Fibroblast of skin of left biceps (primary cell): ENCODE measurements at places on chromosomes 4 and X.
A peak's percentile ranks its signal among the peaks of the same experiment; 100 is the strongest.

- DNase-seq = no peak
Measured at GRCh38 chrX:82362550-82362949, 1145.5 kb upstream of the POU3F4 start.

DNA sequence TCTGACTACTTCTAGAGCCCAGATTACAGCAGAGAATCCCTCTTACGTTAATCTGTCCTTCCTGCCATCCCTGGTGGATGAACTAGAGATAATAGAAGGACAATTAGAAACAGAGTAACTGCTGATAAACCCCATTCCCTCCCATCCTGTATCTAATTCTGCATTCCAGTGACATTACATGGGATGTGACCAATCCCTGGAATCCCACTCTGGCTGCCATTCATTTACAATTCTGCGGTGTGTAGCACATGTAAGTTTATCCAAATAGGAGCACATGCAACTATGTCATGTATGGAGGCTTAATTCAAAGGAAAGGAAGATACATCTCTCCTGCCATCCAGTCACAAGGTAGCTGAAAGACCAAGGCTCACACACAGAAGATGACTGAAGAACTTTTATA is 339.5 kb downstream of the GPAT3 start:
- DNase-seq = no peak

DNA sequence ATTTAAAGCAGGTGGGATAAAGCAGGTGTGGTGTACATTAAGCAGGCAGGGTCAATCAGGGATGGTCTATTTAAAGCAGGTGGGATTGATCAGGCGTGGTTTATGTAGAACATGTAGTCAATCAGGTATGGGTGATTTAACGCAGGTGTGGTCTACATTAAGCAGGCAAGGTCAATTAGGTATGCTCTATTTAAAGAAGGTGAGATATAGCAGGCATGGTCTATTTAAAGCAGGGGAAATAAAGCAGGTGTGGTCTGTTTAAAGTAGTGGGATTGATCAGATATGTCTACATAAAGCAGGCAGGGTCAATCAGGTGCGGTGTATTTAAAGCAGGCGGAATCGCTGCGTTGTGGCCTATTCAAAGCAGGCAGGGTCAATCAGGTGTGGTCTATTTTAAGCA is 88.6 kb upstream of the MXRA5 start:
- DNase-seq = no peak

GRCh38 chr4:142222127-142222526 is 585.7 kb downstream of the IL15 start:
- DNase-seq = no peak

DNA sequence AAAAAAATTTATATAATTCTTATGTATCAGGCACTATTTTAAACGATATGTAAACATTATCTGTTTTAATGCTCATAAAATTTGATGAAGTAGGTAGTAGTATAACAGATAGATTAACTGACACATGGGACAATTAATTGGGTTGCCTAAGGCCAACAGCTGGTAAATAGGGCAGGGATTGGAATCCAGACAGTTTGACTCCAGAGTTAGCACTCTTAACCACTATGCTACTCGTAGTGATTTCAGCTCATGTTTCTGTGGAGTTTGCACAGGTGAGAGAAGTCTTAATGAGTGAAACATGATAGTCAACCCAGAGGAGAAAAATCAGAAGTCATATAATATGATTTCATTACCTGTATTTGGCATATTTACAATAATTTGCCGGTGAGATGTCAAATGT is 126.0 kb upstream of the WDFY3 start:
- DNase-seq = no peak

DNA sequence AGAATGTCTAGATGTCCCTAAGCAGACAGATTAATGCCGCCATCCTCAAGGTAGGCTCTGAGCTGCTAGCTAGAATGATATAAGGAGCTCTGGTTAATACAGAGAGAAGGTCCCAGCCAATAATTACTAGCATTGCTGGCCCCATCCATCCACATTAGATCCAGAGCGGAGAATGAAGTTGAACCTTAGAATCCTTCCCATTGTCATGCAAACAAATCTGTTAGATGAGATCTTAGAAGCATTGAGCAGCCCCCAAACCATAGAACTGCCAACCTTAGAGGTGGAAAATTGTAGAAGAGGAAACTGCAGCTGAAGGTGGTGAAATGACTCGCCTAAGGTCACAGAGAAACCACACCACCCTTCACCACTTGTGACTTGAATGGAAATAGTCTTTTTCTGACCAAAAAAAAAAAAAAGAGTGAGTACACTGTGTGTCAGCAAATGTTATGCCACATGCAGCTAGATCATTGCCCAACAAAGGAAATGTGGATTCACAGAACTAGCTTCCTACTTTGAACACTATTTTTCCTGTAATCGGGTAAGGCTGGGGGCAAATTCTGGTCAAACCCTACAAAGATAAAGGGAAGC is 162.1 kb downstream of the SMIM20 start:
- DNase-seq = no peak

DNA sequence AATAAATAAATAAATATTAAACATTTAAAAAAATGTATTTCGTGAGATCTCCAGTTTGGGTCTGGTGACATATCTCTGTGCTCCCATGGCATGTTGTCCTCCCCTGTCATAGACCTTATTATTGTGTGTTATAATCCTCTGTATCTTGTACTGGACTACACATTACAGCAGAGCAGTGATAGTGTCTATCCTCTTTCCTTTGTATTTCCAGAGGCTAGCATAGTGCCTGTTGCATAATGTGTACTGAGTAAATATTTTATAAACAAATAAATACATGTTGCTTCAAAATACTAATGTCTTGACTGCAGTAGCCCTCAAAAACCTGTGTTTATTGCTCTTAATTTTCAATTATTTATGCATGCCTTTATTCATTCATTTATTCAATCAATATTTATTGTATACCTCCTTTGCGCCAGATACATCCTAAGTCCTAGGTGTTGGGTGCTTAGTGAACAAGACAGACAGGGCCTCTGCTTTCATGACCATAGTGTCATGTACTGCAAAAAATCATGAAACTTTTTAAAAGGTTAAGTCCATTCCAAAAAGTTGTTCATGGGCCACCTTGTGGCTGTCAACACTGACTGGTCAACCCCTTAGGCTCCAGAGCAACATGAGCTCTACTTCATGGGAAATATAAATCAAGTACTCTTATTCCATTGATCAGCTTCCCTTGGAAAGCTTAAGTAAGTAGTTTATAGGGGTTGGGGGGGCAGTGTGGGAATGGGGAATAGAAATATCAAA is 303.9 kb downstream of the IQCM start:
- DNase-seq = no peak

DNA sequence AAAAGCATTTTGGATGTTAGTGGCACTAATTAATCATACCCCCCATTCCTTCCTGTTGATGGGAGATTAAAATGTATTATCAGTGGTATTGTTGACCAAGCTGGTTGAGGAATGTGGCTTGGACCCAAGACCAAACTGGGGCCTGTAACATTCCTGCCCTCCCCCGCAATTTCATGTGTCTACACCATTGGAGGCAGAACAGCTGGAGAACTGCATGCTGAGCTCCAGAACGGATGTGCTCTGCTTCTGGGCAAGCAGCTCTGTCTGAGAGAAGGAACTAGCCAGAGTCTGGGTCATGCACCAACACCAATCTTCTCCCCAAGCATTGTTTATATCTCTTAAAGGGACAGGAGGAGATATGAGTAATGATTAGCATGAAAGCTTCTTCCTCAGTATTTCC is 185.5 kb downstream of the CEP135 start:
- no peak for DNase-seq

GRCh38 chr4:61555789-61556188 is 355.7 kb downstream of the ADGRL3 start:
- no peak for DNase-seq

DNA sequence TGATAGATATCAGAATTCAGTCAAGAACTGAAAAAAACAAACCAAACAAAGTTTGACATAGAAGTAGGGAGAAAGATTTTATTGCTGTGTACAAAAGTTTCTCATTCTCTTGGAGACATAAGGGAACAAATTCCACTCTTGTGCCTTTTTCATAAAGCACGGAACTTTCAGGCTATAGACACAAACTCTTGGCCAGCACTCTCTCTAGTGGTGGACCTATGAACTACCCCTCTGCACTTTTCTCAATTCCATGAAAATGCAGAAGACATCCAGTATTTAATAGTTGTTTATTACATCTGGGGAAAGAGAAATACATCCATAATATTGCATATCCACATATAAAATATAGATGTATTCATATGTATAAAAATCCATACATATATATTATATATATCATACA is 291.6 kb upstream of the HS3ST1 start:
- no peak for DNase-seq

- DNase-seq = peak; percentile 4
Measured at GRCh38 chr4:89434364-89434988, 126.9 kb upstream of the GPRIN3 start.

DNA sequence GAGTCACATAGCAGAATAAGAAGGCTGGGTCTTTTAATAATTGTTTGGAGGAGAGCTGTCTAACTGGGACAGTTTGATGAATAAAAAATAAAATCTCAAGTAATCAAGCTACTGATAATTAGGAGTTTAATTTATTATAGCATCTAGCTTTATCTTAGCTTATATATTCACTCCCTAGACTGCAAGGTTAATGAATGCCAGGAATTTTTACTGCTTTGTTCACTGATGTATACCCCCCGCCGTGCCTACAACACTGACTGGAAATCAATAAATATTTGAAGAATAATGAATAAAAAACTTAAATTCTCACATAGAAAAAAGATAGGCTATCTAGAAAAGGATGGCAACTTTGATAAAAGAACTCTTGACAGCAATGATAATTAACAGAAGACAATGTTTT is 59.7 kb downstream of the IQCM start:
- DNase-seq = no peak

GRCh38 chrX:115539841-115540240 is 21.1 kb upstream of the PLS3 start:
- no peak for DNase-seq

DNA sequence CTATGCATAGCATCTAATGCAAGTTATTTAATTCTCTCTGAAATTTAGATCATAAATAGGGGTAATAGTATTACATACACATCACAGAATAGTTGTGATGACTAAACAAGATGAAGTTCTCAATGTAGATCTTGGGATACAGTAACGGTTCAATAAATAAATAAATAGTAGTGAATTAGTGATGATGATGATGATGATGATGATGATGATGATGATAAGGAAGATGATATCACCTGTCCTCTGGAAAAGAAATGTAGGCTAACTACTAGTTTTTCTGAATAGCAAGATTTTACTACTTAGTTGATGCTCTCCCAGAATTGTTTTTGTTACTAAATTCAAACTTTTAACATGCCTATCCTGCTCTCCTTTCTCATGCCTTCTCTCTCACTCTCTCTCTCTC is 30.3 kb downstream of the SH3BGRL start:
- DNase-seq = no peak

DNA sequence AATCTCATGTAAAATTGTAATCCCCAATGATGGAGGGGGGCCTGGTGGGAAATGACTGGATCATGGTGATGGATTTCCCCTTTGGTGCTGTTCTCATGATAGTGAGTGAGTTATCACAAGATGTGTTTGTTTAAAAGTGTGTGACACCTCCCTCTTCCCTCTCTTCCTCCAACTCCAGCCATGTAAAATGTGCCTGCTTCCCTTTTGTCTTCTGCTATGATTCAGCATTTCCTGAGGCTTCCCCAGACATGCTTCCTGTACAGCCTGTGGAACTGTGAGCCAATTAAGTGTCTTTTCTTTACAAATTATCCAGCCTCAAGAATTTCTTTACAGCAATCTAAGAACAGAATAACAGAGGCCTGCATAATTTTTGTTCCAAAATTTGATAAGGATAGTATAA is 85.2 kb downstream of the ANAPC10 start:
- DNase-seq = no peak

DNA sequence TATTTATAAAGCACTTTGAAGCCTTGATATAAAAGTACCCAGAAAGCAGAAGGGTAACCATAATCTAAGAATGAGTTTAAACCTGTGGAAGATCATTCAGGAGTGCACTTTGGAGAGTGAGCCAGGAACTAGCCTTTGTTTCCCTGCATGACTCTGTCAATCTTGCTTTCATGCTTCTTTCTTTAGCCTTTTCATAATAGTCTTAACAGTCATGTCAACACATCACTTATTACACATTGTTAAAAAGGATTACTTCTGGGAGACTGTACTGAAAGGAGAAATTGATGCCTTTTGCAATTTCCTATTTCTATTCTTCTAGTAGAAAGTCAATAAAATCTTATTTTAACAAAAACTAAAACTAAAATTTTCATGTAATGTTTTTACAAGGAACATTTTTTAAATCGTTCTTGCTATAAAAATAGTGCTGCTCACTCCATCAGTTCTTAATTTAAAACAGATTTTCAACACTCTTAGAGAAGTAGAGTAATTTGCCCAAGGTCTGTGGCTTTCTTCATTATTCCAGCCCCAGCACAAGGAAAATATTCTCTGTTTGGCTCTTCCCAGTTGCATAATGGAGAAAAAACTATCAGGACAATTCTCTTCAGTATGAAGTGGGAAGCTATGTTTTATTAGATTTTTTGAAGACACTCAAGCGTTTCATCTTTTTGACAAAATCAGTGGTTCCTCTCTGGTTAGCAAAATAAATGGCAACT is 35.4 kb upstream of the SPP1 start:
- DNase-seq = peak; percentile 23

- DNase-seq = no peak
Measured at GRCh38 chrX:31213941-31214340, 142.1 kb upstream of the FTHL17 start.
